Frontal cortex (tissue), 4 donors: ENCODE measurements at places on chromosomes 16 and 17. TPM values are rescaled to one million over a fixed set of nuclear protein-coding genes. Genes with fewer than 3 reads are reported as not detected.

The HOXB1 gene
- total RNA-seq: not detected

DNA sequence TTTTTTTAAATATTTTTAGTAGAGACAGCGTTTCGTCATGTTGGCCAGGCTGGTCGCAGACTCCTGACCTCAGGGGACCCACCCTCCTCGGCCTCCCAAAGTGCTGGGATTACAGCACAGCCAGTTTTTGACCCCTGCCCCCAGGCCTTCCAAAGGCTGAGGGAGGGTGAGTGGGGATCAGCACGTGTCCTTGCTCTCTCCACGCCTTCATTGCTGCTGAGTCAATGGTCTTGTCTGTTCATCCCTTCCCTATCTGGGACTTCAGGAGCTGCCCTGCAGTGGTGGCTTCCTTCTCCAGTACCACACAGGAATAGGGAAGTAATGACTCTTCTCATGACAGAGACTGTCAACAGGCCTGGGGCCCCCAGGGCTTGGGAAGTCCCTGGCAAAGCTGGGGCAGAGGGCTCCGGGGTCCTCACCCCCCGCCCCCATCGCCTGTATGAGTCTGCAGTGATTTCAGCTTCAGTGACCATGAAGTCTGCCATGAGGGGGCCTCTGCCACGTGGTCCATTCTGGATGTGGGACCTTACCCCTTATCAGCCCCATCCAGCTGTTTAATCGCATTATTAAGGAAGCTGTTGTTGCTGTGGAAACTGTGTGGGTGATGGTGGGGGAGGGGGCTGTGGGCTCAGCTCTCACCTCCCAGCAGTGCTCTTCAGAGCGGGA lies 6.1 kb downstream of the ABCC3 start:
- DNase-seq: no peak

The GIT1 gene
- 30.6 TPM for total RNA-seq

DNA sequence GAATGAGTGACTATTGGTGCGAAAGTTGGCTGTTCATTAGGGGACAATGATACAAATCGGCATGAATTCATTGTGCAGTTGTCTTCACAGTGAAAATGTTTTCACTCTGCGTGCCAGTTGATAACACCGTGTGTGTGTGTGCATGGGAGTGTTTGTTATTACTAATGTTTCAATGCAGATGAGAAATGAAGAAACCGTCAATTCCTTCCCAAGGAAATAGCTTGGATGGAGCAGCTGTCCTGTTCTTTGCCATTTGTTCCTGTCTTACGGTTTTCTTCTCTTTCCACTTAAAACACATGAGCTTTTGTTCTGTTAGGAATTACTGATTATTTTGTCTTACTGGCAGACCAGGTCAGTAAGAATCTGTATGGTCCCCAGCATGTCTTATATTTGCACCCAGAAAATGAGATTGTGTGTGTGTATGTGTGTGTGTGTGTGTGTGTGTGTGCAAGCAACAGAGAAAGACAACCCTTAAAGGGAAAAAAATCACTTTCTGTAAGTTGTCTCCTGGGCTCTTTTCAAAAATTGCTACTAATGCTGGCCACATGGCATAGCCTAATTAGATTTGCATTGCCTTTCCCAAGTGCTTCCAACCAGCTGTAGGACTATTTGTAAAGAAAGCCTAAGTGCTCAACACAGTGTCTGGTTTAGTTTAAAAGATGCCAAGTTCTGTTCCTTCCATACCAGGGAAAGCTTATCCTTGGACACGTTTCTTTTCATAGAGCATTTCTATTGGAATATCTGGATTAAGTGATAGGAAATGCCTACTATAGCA lies 23.8 kb downstream of the SHISA9 start:
- no peak for DNase-seq

The LITAFD gene
- total RNA-seq: not detected

DNA sequence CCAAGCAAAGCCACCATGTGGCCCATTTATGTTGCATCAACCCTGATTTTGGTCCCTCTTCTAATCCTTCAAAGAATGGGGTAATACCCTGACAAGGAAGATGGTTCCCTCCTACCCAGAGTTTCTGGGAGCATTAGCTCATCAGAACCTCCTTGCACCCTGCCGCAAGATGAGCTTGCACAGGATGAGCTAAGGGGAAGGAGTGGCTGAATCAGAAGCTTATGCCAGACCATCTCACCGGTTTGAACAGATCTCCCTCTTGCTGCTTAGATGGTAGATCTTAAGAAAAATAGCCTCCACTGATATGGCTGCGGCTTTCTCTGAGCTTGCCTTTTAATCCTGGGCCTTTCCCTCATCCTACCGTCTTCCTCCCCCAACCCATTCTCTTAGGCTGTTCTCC lies 175.1 kb downstream of the SOX9 start:
- no peak for DNase-seq

DNA sequence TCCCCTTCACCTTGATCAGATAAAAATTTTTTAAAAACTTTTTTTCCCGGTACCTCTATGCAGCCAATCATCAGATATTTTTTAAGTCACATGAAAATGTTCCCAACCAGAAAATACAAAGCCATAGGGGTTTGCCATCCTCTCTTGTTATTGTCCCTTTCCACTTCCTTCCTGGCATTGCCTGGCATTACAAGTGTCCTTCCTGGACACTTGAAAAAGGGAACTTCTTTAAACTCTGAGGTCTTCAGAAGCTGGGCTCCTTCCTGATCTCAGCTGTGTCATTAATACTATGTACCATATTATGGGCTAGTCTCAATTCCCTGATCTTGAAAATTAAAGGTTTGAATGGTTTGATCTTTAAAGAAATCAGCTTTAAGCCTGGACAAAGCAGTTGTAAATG lies 64.9 kb downstream of the TEX14 start:
- no peak for DNase-seq

DNA sequence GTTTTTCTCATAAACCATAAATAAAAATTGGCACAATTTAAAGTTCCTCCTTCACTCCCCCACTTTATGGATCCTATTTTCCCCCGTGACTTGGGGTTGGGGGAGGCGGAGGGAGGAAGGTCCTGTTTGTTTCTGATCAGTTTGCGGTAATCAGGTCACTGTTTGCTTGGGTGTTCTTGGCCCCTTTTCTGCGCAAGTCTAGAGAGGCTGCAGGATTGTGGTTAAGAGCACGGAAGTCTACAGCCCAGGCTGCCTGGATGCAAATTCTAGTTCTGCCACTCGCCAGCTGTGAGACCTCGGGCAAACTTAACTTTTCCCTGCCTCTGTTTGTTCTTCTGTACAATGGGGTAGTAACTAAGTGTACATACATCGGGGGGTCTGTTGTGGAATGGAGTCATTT lies 12.1 kb downstream of the ATP2C2 start:
- no peak for DNase-seq

GRCh38 chr17:37291351-37291750 lies 84.4 kb upstream of the C17orf78 start:
- DNase-seq: no peak

DNA sequence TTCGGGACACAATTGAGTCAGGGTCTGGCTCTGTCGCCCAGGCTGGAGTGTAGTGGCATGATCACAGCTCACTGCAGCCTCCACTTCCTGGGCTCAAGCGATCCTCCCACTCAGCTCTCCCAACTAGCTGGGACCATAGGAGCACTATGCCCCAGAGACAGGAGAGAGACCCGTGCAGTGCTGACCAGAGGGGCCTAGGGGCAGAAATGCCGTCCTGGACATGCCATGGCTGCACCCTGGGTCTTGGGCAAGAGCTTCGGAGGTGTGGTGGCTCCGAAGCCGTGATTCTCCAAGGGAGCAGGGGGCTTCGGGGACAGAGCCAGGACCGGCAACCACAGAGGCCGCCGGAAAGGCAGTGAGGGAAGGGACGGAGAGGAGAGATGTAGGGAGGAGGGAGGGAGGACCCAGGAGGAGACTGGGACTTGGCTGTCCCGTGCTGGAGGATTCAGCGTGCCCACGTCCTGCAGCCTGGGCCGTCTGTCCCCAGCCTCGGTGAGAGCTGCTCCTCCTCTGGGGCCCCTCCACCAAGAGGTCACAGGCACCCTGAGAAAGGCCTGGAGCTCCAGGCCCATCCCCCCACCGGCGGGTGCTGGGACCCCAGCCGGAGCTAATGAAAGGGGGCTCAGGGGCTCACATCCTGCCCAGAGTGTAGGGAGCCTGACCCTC lies 21.9 kb downstream of the TPSD1 start:
- no peak for DNase-seq

The C16orf89 gene
- 3.3 TPM for total RNA-seq

- no peak for DNase-seq
Observed at GRCh38 chr17:83144421-83145357, 65.3 kb downstream of the METRNL start.

GRCh38 chr16:8548166-8548565 lies 42.1 kb downstream of the TMEM114 start:
- no peak for DNase-seq

- DNase-seq: no peak
Observed at GRCh38 chr17:59684967-59685366, 22.3 kb downstream of the PTRH2 start.

The TP53TG3F gene
- not detected for total RNA-seq

- no peak for DNase-seq
Observed at GRCh38 chr17:2034157-2034556, 4.2 kb downstream of the DPH1 start.

The CMTM4 gene
- 51.0 TPM for total RNA-seq

The RTN4RL1 gene
- total RNA-seq: 20.4 TPM

DNA sequence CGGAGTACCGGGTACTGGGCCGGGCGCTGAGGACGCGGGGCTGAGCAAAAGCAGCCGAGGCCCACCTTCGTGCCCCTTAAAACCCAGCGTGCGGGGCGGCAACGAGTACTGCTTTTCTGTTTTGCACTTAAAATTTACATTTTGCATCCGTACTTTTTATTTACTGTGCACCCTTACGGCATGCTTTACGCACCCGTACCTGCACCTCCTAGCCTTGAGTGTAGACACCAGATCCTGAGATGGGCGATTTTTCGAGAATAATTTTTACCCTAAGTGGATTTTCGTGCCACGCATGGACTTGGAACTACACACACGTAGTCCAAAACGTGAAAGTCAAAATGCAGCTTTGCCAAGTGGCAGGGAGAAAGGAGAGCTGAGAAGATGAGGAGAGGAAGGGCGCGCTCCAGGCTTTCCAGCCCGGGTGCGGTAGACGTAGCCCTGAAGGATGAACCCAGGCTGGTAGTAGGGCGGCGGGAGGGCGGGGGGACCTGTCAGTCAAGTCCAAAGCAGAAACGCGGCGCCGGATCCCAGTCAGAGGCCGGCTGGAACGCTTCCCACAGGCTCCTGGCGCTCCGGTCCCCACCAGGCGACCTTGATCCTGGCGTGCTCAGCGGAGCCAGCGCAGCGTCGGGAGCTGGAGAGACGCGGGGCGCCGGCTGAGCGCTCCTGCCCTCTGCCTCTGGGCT lies 1.2 kb upstream of the CBLN1 start:
- DNase-seq: no peak

DNA sequence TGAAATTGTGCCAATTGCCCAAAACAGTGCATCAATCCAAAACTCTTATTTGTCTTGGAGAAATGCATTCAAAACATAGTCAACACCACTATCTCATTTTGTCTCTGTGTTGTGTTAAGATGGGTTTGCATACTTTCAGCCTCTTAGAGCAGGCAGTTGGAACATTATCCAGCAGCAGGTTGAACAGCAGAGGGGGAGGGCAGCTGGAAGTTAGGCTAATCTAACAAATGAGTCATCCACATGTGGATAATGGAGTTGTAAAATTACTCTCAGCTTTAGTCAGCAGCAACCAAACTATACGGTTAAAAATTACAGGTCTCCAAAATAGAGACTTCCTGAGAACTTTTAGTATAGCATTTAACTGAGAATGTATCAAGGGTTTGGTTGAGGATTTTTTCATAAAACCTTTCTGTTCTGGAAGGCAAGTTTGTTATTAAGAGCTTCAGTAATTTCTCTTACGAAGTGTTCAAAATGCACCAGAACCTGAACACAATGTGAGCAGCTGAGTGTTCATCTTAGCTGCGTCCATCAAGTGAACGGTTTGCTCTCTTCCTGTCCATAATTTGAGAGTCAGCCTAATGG lies 46.3 kb downstream of the PRKCA start:
- DNase-seq: no peak

DNA sequence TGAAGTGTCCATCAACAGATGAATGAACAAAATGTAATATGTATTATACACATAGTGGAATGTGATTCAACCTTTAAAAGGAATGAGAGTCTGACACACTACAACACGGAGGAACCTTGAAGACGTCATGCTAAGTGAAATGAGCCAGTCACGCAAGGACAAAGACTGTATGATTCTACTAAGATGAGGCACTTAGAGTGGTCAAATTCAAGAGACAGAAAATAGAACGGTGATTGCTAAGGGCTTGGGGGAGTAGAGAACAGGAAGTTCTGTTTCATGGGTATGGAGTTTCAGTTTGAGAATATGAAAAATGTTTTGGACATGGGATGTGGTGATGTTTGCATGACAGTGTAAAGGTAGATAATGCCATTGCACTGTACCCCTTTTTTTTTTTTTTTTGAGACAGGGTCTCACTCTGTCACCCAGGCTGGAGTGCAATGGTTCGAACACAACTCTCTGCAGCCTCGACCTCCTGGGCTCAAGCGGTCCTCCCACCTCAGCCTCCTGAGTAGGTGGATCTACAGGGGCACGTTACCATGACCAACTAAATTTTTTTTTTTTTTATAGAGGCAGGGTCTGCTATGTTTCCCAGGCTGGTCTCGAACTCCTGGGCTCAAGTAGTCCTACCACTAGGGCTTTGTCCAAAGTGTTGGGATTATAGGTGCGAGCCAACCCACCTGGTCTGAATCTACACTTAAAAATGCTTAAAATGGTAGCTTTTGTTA lies 2.9 kb upstream of the CCDC102A start:
- no peak for DNase-seq

The GUCY2D gene
- total RNA-seq: under 0.01 TPM

- no peak for DNase-seq
Observed at GRCh38 chr17:74960570-74961342, 11.8 kb downstream of the HID1 start.

DNA sequence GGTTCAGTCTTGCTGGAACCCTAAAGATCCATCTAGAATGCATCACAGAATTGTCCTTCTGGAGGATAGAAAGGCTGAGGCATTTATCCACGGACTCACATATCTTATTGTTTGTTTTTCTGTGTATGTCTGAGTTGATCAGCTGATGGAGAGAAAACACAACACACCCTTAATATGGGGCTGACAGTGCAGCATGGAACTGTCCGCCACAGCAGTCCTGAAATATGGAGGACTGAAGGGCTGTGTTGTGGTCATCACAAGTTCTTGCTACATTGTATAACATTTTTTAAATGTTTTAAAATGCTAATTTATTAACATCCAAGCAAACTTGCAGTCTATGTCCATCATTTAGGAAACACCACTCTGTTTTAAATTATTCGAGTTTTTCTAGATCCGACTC lies 448.9 kb upstream of the ERCC4 start:
- no peak for DNase-seq

DNA sequence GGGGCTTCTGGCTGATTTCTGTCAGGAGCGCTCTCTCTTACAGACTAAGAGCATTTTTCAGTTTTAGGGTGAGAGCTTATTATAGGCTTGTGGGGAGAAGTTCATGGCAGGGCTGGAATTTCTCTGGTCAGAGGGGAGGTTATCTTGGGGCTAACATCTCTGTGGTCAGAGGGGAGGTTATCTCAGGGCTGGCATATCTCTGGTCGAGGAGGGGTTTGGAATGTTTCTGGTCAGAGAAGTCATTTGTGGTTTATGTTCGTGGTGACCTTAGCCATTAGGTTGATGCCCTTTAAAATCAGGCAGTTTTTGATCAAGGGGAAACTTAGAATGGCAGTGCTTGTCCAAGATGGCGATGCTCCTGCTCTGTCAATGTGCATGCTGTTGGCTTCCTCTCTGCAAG lies 10.8 kb upstream of the USP31 start:
- no peak for DNase-seq

- DNase-seq: no peak
Observed at GRCh38 chr16:11869353-11870228, 18.2 kb upstream of the RSL1D1 start.

The EME1 gene
- total RNA-seq: 1.2 TPM
